Adrenal gland (tissue), 19 donors: ENCODE measurements at places on chromosomes 3 and 15. TPM values are rescaled to one million over a fixed set of nuclear protein-coding genes. Genes with fewer than 3 reads are reported as not detected.

GRCh38 chr3:151377768-151378385 is 6.7 kb downstream of the P2RY12 start:
- no peak for DNase-seq

GRCh38 chr3:96678325-96678724 is 136.1 kb upstream of the EPHA6 start:
- no peak for DNase-seq

DNA sequence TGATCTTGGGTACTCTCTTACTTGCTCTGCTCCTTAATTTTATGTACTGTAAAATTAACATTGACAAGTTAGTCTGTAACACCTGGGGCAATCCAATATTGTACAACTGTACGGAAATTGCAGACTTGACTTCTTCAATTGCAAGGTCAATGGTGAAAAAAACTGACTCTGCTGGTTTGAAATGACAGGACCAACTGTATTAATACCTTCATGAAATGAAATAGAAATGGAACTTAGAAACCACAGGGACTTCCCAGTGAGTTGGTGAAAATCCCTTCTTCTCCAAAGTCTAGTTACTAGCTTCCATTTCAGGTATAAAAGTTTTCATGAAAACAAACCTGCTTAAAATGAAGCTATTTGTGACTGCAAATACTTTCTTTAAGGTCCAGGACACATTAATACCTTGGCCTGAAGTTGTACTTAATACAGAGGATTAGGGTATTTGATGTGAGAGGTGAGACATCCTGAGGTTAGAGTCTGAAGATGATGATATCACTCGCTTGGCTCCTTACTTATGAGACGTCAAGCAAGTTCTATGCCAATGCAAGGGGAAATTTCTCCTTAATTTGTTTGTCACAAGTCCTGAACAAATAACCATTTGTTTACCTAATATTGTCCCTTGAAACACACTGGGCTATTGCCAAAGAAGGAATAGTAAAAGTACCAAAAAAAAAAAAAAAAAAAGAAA is 226.2 kb upstream of the TP63 start:
- DNase-seq = no peak

DNA sequence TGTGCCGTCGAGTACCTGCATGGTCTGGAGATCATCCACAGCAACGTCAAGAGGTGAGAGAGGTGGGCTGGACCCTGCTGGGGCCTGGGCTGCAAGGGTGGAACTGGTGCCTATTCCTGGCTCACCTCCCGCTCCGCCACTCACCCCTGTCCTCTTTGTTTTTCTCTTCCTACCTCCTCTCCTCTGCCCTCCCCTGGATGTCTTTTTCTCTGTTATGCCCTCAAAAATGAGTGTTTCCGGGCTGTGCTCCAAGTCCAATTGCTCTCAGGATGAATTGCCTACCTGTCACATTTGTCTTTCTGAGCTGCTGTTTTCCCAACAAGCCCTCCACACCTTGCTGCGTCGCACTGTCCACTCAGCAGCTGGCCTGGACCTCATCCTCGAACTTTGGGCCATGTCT is 28.5 kb upstream of the TATDN2 start:
- DNase-seq = no peak

DNA sequence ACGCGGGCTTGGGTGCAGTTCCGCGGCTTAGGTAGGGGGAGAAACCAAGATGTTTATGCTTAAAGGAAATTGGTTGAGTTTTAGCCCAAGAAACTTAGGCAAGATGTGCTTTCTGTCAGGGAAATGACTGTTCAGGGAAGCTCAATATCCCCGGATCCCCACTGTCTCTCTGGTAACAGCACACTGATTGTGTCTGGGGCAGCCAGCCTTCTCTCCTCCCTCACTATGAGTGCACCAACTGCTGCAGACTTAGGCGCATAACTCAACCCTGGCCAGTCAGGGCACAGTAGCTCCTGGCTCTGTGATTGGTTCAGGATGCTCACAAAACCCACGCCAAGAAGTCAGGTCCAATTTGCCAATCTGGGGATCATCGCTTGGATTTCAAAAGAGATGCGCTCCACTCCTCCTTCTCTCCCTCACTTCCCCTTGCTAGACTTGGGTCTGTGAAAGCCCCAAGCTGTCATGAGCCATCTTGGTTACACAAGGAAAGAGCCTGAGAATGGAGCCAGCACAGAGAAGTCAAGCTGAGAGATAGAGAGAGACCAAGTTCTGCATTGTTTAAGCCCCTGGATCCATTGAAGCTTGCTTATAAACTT is 42.5 kb upstream of the CACNA2D3 start:
- no peak for DNase-seq

- no peak for DNase-seq
Observed at GRCh38 chr3:101484805-101485620, 28.0 kb downstream of the SENP7 start.

DNA sequence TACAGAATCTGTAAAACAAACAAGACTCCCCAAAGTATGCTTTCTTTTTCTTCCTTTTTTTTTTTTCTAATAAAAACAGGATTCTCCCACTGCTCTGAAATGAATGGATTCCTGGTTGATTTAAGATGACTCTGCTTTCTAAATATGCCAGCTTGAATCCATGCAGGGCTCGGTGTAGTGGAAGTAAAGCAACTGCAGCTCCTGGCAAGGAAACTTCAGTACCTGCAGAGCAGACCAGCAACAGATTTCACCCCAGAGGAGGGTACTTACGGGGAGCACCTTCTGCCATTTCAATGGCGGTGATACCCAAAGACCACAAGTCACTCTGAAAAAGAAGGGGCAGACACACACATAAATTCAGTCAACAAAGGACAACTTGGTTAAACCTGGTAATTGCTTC is 150.5 kb upstream of the SLC2A2 start:
- no peak for DNase-seq

DNA sequence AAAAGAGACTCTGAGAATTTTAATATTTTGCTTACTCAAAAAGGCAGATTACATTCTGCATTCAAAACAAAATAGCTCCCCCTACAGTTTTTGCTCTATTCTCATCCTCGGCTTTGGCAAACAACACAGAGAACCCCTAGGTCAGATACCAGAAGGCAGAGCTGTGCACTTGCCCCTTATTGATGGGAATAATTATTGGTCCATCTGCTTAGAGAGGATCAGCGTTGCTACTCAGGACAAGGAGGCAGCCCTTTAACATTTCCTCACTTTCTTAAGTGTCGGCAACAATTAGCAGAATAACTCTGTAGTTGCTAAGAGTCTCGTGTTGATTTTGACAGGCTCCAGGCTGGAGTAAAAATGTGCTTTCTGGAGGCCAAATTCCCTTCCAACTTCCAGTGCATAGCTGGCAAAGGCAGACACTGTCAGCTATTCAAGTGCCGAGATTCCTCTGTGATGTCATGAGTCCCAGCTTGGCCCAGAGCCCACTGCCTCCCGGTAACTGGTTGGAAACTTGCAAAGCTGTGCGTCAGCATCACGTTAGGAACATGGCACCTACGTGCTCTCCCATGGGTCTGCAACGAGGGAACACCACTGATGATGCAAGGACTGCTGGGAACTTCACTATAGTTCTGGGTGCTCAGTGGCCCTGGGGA is 482.7 kb upstream of the ADAMTS9 start:
- DNase-seq = peak; percentile 94

GRCh38 chr15:83890587-83890986 is 236.7 kb downstream of the ADAMTSL3 start:
- no peak for DNase-seq

DNA sequence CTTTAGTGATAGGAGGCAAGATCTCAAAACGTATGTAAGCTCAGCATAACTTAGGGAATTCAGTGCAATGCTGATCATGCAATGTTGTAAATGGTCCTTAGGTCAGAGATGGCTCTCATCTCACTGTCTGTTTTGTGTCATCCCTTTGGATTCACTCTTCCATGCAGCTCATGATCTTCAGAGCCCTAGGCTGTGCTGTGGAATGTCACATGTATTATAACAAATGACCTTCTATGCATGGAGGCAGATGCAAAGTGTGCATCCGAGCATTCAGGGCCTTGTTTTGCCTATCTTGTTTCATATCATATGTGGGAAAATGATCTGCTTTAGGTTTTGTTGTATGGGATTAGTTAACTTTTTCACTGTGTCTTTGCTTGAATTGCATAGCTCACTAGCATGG is 40.5 kb upstream of the PDZRN3 start:
- no peak for DNase-seq

DNA sequence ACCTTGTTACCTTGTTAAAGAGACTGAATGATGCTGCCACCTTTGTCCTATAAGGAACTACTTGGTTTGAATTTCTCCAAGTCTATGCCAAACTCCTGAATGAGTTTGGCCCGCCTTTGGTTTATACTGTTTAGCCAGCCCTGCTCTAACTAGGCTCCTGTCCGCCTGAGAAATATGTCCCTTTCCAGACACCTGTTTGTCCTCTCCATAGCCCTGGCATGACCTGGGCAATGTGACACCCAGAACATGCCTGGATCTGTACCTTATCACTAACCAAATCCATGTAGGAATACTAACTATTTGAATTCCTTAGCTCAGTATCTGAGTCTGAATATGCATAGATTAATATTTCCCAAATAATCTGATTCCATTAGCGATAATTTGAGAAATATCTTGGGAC is 24.4 kb upstream of the TMC3 start:
- no peak for DNase-seq

DNA sequence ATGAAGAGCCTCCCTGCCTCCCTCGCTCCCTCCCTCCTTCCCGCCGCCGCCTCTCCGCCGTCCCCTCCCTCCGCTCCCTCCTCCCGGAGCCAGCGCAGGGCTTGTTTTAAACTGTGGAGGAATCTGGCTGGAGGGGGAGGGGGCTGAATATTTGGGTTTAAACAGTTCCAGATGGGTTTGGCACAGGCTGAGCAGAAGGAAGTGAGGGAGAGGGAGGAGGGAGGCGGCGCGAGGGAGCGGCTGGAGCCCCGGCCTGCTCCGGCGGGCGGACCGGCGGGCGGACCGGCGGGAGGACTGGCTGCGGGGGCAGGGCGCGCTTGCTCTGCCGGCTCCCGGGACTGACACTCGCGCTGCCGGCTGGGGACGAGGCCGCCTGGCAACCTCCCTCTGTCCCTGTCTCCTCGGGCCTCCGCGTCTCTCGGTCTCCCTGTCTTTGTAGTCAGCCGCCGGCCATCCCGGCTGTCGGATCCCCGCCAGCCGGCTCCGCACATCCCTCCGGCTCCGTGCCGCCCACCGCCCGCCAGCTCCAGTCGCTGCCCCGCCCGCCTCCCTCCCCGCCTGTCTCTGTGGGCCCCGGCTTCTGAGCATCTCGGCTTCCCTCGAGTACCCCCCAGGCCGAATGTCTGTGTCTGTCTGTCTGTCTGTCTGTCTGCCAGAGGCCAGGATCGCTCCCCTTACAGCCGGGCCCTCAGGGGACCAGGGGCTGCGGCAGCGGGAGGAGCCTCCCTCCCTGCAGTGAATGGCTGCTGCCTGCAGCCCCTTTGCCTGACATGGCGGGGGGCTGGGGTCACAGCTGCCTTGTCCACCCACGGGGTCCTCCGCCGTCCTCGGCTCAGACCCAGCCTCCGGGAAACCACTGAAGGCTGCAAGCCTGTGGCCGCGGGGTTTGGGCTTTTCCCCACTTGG is 7.6 kb downstream of the EPHB3 start:
- DNase-seq = peak; percentile 72

GRCh38 chr15:61474796-61475195 is 245.7 kb upstream of the RORA start:
- DNase-seq = no peak

- DNase-seq = no peak
Observed at GRCh38 chr15:39786447-39787056, 3.9 kb upstream of the FSIP1 start.

DNA sequence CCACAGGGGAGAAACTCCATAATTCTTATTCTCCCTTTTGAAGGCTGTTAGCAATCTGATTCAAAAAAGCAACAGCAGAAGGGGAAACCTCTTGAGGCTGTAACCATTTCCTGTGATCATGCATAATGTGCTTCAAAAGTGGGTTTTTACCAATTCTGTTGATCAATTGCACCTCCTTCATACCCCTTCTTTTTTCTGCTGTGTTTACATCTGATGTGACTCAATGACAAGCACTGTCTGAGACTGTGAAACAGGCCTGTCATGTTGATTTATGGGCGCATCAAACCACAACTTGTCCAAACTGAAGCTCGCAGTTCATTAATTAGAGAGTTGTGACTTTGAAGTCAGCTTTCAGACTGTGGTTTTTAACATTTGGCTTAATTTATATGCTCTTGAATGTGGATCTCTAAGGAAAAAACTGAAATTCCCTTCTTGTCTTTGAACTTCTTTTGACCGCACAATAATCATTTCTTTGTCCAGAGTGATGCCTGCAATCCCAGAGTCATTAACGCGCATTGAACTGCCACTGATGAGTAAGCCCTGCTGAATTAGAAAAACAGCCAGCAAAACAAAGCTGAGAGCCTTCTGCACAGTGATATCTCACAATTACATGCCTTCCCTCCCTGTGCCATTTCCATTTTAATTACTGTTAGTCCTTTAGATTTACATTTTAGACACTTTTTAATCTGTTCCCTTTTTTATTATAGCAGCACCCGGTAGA is 532.8 kb downstream of the FOXP1 start:
- no peak for DNase-seq

DNA sequence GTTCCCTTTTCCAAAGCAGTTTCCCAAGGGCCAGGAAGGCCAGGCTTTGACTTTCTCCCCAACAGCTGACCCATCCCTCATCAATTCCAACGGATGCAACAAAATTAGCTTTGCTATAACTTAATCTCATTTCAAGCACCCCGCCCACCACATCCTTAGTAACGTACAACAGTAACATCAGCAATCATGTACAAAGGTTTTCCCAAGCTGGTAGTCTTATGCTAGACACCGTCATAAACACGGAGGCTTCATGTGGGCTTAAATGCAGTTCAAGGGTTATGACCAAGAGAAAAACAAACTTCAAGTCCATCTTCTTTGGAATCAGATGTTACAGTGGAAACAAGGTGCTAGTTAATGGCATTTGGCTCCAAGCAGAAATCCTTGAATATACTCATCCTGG is 66.6 kb downstream of the EOMES start:
- no peak for DNase-seq

GNAT1 gene
- not detected for total RNA-seq

GRAMD2A gene
- 0.29 TPM for total RNA-seq

CDCP1 gene
- 0.42 TPM for total RNA-seq

ZIC1 gene
- not detected for total RNA-seq

HRG gene
- not detected for total RNA-seq

SH2D7 gene
- not detected for total RNA-seq
